ENCODE measurements at places on chromosomes 4 and X.

DNA sequence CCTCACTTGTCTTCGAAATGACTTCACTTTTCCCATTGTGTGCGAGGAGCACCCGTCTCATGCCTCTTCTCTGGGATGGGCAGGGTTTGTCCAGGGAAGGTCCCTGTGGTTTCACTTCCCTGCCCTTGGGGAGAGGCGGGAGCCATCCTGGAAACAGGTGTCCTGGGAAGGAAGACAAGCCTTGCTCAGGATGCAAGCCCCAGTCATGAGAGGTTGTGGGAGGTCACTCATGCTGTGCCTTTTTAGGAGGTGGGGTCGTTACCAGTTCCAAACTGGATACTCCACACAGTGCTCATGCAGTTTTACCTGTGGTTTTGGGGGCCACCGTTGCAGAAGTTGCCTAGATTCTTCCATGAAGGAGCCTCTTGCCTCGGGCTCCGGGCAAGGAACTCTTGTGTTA, 3.8 kb downstream of the RGS12 start:
- DNase-seq, result no peak

DNA sequence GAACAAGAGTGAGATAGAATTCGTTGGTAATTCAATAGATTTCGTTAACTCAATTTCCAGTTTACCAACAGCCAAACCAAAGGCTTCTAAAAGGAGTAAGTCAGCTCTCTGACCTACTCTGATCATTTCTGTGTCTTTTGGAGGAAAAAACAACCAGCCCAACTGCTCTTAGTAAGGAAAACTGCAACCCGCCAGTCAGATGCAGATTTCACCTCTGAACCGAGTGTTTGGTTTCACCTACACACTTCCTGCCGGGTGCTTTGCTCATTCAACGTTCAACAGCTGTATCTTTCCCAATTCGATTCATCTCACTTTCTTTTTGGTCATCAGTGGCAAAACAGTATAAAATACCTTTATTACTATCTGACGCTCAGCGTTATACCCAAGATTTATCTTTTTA, 24.5 kb downstream of the TMSB4X start:
- DNase-seq, result no peak

DNA sequence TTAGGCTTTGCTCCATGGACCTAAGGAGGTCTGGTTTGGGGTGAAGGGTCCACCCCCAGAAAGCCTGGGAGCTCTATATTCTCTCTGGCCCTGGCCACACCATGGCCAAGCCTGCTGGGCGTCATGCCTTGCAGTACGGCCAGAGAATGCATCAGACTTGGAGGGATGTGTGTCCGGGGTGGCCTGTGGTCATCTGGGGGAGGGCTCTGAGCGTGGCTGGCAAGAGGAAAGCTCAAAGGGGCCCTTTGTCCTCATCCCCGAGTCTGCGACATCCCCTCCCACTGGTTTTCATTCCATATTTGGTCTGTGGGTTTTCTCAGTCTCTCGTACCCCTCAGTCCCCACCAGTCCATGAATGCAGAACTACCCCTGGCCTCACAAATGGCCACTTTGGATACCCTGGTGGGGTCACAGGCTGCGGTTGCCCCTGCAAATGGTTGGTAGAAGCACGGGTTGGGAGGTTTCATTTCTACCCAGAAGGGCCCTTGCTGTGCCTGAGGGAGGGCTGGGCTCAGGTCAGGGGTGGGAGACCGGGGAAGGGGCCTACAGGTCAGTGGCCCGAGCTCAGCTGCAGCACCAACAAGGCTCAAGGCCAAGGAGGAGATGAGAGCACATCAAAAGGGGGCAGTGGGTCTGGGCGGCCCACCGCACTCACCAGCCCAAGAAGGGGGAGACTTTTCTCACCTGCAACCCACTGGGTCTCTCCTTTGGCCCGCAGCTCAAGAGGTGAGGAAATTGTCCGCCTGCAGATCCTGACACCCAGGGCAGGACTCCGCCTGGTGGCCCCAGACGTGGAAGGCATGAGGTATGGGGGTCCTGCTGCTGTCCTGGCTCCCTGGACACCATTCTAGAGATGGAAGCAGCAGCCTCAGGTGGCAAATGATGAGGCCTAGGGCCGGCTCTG, 30.2 kb downstream of the ZNF185 start:
- DNase-seq, result no peak

- no peak for DNase-seq
Measured at GRCh38 chr4:8731364-8731763, 138.8 kb downstream of the CPZ start.

GRCh38 chr4:7797330-7797729, 142.3 kb downstream of the AFAP1 start:
- no peak for DNase-seq

DNA sequence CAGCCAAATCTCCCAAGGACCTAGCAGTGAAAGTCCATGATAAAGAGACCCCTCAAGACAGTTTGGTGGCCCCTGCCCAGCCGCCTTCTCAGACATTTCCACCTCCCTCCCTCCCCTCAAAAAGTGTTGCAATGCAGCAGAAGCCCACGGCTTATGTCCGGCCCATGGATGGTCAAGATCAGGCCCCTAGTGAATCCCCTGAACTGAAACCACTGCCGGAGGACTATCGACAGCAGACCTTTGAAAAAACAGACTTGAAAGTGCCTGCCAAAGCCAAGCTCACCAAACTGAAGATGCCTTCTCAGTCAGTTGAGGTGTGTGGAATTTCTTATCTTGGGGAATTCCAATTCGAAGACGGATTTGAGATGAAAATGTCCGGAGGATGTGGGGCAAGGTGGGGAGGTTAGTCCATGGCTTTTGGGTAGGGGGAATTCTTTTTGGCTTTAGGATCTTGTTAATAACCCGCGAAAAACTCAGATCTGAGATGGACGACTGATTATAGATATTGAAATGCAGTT, 112.5 kb downstream of the AFF1 start:
- DNase-seq, result no peak

- no peak for DNase-seq
Measured at GRCh38 chrX:110667706-110668105, 127.9 kb downstream of the CHRDL1 start.

DNA sequence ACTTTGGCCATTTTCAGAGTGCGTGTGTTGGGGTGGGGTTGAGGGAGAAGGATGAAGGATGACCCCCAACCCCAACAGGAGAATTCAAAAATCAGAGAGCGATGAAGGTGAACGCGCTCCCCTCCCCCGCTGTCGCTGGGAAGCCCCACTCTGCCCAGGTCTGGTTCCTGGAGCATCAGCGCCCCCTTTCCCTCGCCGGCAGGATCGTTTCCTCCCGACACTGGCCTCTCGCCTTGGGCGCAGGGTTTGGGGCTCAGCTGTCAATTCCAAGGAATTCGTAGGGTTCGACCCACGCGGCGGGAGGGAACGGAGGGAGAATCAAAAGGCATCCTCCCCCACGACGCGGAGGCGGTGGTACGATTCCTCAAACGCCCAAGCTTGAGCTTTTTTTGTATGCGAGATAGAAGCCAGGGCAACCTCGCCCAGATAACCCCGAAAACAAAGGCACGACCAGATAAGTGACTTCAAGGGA, 1.0 kb upstream of the PDGFRA start:
- DNase-seq, result peak; percentile 83

DNA sequence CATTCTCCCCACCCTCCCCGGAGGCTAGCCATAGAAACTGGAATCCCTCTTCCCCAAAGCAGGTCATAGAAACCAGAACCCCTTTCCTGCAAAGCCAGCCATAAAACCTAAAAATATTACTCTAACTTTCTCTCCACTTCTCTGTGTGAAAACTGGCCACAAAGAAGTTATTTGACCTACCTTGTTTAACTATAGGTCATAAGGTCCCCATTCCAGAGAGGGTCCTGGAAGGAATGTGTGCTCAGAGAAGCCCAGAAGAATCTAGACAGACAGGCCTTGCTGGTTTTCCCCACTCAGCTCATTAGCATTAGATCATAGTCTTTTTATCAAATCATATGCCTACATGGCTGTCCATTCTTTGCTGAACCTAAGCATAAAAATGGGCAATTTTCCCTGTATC, 52.8 kb upstream of the TEX13A start:
- no peak for DNase-seq

DNA sequence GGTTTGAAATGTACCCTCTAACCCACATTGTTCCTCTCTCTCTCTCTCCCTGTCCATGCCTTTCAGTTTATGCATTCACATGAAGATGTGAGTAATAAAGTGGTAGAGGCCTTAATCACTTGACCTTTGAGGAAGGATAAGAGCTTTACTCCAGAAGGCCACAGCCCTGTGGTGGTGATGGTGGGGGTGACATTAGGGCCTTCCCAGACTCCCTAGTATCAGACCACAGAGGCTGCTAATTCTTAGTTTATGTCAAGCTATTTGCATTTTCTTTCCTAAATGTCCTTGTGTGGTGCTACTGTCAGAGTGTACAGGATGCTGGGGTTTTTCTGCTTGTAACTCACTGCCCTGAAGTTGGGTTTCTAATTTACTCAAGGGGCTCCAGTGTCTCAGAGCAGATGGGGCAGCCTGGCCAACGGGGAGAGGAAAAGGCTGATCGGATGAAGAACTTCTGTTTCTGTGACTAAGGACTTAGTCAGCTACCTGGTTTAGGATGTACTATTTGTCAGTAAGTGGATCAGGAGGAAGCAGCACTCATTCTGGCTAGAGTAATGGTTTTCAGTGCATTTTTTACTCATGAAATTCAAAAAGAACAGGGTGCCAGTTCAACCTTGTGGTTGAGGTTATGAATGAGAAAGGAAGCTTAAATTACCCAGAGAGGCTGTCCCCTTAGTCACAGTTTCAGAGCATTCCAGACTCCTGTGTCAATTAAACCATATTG, 509.6 kb upstream of the DIPK2B start:
- no peak for DNase-seq

- DNase-seq, result no peak
Measured at GRCh38 chrX:48938721-48939425, 18.5 kb downstream of the OTUD5 start.

DNA sequence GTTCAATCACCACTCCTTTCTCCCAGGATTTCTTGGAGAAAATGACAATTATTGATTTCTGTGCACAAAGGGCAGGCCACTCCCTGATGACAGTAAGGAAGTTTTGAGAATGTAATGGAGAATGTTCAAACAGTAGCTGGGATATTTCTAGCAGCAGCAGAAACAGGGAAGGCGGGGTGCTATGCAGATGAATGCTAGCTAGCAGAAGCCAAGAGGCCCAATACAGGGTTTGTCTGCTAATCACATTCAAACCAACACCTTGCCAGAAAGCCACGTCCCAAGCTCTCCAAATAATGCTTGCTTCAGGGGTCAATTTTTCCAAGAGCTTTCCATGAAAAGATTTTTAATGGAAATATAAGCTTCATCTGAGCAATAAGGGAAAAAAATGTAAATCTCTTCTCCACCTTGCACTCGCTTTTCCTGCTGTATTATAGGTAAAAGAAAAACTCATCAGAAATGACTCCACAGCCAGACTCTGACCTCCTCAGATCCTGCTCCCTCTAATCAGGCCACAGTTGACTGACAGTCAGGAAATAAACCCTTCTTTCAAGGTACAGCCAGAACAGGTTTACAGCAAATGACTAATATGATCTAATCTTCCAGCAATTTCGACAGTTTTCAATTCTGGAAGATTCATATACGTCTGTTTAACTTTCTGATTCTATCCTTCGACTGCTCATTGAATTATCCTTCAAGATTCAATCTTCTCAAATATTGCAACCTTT, 84.7 kb upstream of the PCDH19 start:
- no peak for DNase-seq

- DNase-seq, result no peak
Measured at GRCh38 chrX:132651421-132652086, 162.7 kb upstream of the MBNL3 start.

Measured in H54 (cell line).